ENCODE measurements at places on chromosomes 3 and 15.

DNA sequence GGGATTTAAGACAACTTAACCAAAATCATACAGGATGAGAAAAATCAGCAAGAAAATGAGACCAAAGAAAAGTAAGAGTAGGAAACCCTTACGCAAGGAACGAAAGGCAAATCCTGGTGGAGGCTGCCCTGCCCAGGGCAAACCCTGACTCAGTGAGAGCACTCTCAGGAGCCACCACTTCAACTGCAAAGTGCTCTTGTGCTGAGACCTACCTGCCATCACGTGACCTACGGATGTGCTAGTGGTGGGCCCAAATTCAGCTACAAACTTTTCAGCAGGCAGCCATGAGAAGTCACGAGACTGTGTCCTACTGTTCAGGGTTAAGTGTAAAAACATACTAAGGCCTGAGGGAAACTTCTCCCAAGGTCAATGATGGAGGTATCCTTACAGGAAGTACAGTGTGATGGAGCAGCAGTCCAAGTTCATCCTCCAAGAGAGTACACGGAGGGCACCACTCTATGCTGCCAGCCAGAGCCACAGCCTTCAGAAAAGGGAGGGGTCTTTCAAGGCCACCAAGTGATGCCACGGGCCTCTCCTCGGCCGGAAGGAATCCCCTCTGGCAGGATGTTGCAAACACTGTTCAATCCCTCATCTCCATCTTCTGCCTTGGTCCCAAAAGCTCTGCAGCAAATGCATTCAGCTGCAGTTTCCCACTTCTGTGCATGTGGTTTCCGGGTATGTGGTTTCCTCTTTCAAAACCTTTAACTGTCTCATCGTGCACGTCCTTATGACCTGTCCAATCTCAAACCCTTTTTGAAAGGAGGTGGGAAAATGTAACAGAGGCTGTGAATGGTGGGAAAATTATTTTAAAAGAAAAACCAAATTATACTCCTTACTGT, 9.5 kb downstream of the CHSY1 start:
- peak; percentile 83 for DNase-seq

GRCh38 chr3:177487635-177488186, 290.4 kb upstream of the TBL1XR1 start:
- no peak for DNase-seq

- no peak for DNase-seq
Observed at GRCh38 chr3:143011705-143012104, 10.3 kb downstream of the U2SURP start.

DNA sequence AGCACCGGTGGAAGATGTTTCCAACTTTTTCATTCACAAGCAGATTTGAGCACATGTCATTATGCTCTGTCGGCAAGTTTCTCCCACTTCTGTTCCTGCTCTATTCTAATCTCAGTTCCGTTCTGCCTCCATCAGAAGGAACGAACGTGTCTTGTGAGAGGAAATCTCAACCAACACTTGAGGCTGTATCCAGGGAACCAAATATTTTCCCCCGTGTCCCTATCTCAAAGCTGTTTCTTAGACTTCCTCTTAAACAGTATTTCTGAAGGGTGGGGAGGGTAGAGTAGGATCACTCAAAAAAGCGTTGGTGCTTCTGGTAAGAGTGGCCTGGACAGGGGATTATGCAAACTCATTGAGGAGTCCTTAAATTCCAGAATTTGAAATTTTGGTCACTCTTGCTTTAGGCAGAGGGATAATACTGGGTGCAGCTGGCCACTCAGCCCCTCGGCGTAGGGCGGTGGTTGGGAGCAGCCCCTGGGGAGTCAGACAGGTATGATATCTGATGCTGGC, 54.9 kb downstream of the FRMD4B start:
- no peak for DNase-seq

- no peak for DNase-seq
Observed at GRCh38 chr3:155323063-155323666, 29.7 kb upstream of the STRIT1 start.

- DNase-seq = no peak
Observed at GRCh38 chr15:42402455-42403205, 43.3 kb downstream of the CAPN3 start.

DNA sequence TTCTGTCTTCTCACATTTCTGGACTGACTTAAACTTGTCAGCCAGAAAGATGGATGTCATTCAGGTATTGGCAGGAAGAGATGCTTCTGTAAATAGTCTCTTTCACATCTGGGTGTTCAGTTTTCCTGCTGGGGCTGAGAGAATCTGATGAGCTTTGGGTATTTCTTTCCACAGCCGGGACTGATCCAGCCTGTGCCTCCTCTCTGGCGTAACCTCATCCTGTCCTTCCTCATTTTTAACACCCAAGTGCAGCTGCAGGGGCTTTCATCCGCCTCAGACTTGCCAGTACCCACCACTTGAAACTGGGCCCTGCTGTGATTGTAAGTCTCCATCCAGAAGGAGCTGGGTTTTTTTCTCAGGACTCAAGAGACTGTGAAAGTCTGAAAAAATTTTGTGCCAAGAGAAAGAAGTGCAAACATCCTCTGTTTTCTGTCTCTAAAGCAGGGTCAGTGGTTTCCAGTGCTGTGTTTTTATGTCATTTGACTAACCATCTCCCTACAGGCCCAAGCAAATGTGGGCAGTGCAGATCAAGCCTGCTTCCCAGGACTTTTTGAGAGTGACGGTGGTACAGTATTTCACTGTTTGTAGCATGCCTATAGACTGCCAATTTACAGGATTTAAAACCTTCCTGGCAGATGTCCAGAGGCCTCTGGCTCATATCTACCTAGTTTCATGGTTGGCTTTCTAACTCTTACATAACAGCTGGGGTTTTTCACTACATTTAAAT, 342.7 kb downstream of the PTPRG start:
- no peak for DNase-seq

- DNase-seq = no peak
Observed at GRCh38 chr3:187994221-187995042, 159.5 kb upstream of the LPP start.

- no peak for DNase-seq
Observed at GRCh38 chr15:63827113-63827512, 6.6 kb downstream of the HERC1 start.

- no peak for DNase-seq
Observed at GRCh38 chr3:8503461-8503860, 1.8 kb downstream of the LMCD1 start.

GRCh38 chr3:185586686-185587039, 568 bp downstream of the SENP2 start:
- DNase-seq = no peak
